IMR-90 (cell line): ENCODE measurements at places on chromosomes 6 and 20. TPM values are rescaled to one million over a fixed set of nuclear protein-coding genes. Genes with fewer than 3 reads are reported as not detected.

GRCh38 chr6:154388803-154389202 is 32.2 kb upstream of the IPCEF1 start:
- H3K27me3 ChIP-seq = no peaks in the 10 kb centered on the region
- no peak for DNase-seq
- peaks cover 9% of the 10 kb centered on the region for H3K4me1 ChIP-seq
- no peak overlapping the region for H3K27ac ChIP-seq

DNA sequence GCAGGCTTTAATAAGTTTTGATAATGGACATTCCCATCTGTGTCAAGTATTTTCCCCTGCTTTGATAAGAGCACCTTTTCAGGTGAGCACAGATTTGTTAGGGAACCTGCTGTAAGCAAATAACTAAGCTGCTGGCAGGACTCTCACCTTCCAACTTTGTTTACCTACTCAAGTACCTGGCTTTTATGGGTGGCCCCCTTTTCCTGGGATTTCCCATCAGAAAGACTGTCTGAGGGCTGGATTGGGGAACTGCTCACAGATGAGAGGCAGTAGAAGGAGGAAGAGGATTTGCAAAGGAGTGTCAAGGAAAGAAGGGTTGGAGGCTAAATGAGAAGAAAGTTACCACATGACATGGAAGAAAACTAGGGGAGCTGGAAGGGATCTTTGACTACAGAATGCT is 210.1 kb upstream of the RIMS1 start:
- H3K36me3 ChIP-seq = no peaks in the 10 kb centered on the region
- H3K27me3 ChIP-seq = no peaks in the 10 kb centered on the region
- DNase-seq = no peak
- no peak overlapping the region for H3K4me3 ChIP-seq
- H3K27ac ChIP-seq = no peak overlapping the region

DNA sequence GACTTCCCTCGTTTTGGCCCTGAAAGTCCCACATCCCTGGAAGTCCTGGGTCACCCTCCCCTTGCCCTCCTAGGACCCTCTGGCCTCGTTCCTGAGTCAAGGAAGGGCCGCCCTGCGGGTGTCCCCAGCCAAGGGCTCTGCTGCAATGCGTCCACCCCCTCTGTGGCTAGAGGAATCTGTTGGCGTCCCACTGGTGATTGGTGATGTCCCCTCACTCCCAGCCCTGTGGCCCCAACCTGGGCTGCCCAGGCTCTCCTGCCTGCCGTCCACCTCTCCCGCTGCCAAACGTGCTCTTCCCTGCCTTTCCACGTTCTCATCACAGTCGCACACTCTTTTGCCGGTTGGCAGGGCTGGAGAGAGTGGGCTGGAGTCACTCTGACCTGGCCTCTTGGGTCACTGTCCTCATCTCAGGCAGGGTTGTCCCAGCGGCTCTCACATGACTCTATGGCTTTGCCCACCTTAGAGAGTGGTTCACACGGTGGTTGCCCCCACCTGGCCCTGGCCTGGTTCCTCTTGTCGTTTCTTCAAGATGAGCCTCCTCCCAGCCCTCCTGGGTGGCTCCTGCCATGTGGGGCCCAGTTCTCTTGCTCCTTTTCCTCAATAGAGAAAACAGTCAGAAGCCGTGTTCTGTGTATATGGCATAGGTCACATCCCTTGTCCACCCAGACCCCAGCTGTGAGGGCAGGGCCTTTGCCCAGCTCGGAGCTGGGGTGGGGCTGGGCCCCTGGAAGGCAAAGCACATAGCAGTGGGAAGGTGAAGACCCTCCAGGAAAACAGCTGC is 100.9 kb downstream of the TMEM242 start:
- no peak for DNase-seq
- H3K27ac ChIP-seq = no peak overlapping the region
- H3K27me3 ChIP-seq = no peaks in the 10 kb centered on the region

GRCh38 chr20:37994512-37994911 is 38.7 kb downstream of the TTI1 start:
- H3K4me1 ChIP-seq = peaks cover 25% of the 10 kb centered on the region
- no peak overlapping the region for H3K27ac ChIP-seq
- no peak overlapping the region for H3K4me3 ChIP-seq
- H3K36me3 ChIP-seq = peaks cover 32% of the 10 kb centered on the region

- H3K27me3 ChIP-seq = no peaks in the 10 kb centered on the region
- no peaks in the 10 kb centered on the region for H3K36me3 ChIP-seq
- no peak overlapping the region for H3K4me3 ChIP-seq
- H3K27ac ChIP-seq = no peak overlapping the region
- no peaks in the 10 kb centered on the region for H3K4me1 ChIP-seq
Measured at GRCh38 chr20:61451009-61451408, 198.9 kb downstream of the CDH4 start.

DNA sequence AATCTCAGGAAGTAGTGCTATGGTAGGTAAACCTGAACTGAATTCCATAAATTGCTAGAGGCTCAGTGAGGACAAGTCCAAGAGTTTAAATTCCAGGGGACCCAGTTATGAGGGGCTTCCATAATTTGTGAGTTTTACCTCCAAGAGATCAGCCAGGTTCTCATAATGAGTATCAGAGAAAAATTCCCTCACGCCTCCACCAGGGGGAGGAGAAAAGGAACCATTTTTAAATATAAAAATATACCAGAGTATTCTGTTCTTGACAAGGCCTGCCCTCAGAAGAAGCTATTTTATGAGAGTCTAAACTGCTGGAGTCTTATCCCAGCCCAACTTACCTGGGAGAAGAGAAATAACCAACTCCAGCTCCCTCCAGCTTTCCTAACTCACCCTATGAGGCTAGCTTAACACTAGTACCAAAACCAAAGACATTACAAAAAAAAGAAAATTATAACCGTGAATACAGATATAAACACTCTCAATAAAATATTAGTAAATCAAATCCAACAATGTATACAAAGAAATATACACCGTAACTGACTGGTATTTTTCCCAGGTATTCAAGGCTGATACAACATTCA is 158.7 kb downstream of the TFAP2A start:
- no peak for DNase-seq
- no peaks in the 10 kb centered on the region for H3K4me1 ChIP-seq
- no peaks in the 10 kb centered on the region for H3K36me3 ChIP-seq
- H3K4me3 ChIP-seq = no peak overlapping the region

DNA sequence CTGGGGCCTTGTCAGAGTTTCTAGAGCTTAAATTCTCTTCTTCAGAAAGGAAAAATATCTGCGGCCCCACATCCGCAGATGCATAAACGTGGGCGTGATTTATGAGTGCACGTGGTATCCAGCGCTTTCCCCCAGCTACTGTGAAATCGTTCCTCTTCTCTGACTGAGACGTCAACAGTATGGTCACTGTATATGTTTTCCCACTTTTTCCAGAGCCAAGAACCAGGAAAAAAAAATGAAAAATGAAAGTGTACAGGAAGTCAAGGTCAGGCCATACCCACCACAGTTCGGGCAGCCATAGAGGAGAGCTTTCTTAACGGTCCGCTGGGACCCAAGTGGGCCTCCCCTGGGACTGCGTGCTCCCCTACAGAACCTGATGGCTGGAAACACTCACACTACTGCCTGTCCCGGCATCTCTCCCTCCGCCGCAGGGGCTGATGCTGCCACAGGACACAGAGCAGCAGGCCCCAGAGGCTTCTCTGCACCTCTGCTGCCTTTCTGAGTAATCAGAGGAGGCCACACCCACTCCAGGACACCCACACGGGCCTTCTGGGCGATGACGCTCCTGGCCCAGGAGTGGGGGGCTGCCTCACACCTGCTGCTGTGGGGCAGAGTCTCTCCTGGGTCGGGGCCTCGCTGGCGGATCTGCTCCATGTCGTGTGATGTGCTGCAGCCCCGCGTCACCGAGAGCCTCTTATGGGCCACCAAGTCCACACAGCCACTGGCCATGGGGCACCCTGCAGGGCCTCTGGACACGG is 16.4 kb upstream of the STX16 start:
- peak overlapping the region; percentile 36 for H3K27ac ChIP-seq
- peak; percentile 92 for DNase-seq
- no peaks in the 10 kb centered on the region for H3K27me3 ChIP-seq

DNA sequence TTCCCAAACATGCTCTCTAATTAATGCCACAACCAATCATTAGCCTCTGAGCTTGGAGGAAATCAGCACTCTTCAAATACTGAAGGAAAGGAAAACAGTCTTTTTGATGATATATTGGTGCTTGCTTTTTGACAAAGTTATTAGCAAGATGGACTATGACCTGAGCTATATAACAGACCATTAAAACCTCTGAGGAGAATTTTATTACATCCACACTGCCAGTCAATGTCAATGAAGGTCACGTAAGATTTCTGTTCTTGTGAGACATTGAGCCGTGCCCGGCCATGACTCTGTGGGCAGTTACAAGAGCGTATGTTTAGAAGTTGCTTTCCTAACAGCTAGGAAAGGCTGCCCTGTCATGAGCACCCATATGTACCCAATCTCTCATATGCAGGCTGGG is 659.0 kb downstream of the UTRN start:
- no peak for DNase-seq
- peaks cover 1% of the 10 kb centered on the region for H3K4me1 ChIP-seq
- no peaks in the 10 kb centered on the region for H3K36me3 ChIP-seq
- no peaks in the 10 kb centered on the region for H3K27me3 ChIP-seq

GRCh38 chr20:60579941-60580515 is 621.8 kb downstream of the CDH26 start:
- DNase-seq = no peak
- no peak overlapping the region for H3K4me3 ChIP-seq
- H3K36me3 ChIP-seq = no peaks in the 10 kb centered on the region
- H3K27me3 ChIP-seq = no peaks in the 10 kb centered on the region
- H3K27ac ChIP-seq = no peak overlapping the region
- no peaks in the 10 kb centered on the region for H3K4me1 ChIP-seq

- no peak overlapping the region for H3K27ac ChIP-seq
- H3K36me3 ChIP-seq = no peaks in the 10 kb centered on the region
- H3K27me3 ChIP-seq = no peaks in the 10 kb centered on the region; the same call in 1 of the 2 replicates
- no peak for DNase-seq
Measured at GRCh38 chr6:100370265-100370664, 94.5 kb downstream of the SIM1 start.

DNA sequence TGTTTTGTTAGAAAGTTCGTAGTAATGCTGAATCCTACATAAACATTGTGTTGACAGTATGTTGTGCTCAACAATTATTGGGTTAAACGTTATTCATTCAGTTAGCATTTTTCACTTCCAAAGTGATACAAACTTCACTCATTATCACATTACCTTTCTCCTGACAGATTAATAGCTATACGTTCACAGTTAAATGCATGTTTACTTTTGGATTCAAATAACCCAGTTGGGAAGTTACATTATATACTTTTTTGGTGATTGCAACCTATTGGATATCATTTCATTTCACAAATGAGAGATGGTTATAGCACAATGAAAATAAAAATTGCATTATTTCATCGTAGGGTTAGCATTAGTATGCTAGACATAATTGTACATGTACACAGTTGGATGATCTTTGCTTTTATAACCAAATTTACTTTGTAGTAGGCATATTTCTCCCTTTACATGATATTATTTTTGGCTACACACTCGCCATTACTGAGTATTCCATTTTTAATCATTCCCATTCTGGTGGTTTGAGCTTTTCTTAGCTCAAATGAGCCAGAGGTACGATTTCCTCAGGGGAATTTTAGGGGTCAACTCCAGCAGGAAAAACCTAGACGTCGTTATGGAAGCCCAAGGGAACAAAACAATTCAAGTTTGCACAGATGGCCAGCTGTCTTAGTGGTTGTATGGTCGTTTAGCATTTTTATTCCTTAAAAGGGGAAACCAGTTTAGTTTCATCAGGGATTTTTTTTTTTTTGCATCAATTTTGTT is 2.1 kb upstream of the HIVEP1 start:
- no peaks in the 10 kb centered on the region for H3K36me3 ChIP-seq
- peak overlapping the region; percentile 59 for H3K4me3 ChIP-seq
- H3K27me3 ChIP-seq = no peaks in the 10 kb centered on the region

DNA sequence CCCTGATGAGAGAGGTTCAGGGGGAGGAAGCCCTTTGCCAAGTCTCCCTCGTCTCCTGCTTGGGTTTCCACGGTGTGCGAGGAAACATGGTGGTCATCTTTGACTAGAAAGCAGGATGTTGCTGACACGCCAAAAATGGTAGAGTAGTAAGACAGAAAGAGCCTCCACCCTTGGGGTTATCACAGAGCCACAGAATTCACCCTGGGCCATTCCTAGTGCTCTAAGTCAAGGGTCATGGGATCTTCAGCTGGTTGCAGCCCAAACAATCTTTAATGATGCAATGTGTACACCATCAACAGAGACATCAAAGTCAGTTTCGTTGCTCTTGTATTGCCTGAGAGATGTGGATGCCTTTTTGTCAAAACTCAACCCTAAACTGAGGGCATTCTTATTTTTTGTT is 201.9 kb downstream of the LY86 start:
- H3K4me3 ChIP-seq = no peak overlapping the region
- H3K4me1 ChIP-seq = no peaks in the 10 kb centered on the region
- DNase-seq = no peak
- peaks cover 2% of the 10 kb centered on the region; the same call in 1 of the 2 replicates for H3K27me3 ChIP-seq
- H3K27ac ChIP-seq = no peak overlapping the region
- H3K36me3 ChIP-seq = no peaks in the 10 kb centered on the region

Gene ASIP
- not detected in 2 replicates for total RNA-seq

Gene C6orf15
- total RNA-seq = not detected in 2 replicates

Gene CNBD2
- total RNA-seq = 0.56 and 0.90 TPM in 2 replicates

Gene LINC00237
- total RNA-seq = not detected in 2 replicates

Gene RTN4IP1
- 9.9 and 11.7 TPM in 2 replicates for total RNA-seq

Gene SAMD5
- total RNA-seq = 1.6 and 2.2 TPM in 2 replicates

Gene CYP21A2
- not detected in 2 replicates for total RNA-seq

Gene ZC3H12D
- under 0.01 TPM in 1 of 2 replicates, not detected in the other for total RNA-seq

Gene MUCL3
- not detected in 2 replicates for total RNA-seq

Gene ALDH8A1
- total RNA-seq = under 0.01 TPM in 2 replicates

Gene NKAPL
- 0.54 and 0.83 TPM in 2 replicates for total RNA-seq

Gene SRXN1
- total RNA-seq = 63.0 and 71.2 TPM in 2 replicates
